ENCODE measurements at places on chromosomes 16 and 17.

DNA sequence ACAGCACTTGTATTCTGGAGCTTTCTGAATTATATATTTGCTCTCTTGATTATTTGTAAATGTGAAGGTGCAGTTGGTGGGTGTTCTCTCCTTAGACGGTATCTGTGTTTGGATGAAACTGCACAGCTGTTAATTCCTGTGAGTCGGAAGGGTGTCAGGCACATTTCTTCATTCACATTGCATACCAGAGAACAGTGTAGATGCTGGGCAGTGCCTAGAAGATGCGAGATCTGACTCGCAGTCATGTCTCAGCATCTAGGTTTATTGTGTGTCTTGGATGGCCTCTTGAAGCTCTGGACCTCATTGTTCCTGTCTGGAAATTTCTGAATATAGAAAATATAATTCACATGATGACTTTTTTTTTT lies 61.2 kb downstream of the CLEC16A start:
- DNase-seq: no peak
- peaks cover 3% of the 10 kb centered on the region for H3K36me3 ChIP-seq
- H3K27me3 ChIP-seq: no peaks in the 10 kb centered on the region
- H3K4me1 ChIP-seq: peaks cover 48% of the 10 kb centered on the region

DNA sequence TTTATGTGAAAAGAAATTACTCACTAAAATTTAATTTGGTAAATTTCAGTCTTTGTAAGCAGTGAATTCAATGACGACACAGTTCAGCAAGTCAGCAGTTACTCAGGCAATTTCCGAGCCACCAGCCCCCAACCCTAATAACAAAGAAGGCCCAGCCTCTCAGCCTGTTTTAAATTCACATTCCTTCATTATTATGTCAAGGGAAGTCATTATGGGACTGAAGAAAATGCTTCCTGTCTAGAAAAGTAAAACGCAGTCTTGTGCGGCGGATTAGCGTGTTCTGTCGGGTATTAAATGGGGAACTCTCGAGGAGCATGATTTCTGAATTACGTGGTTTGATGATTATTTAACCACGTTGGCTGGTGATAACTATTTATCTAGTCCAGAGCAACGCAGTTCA lies 177.6 kb downstream of the AIPL1 start:
- H3K4me3 ChIP-seq: no peak overlapping the region
- no peak overlapping the region for H3K27ac ChIP-seq
- no peak for DNase-seq
- H3K27me3 ChIP-seq: peaks cover 4% of the 10 kb centered on the region

DNA sequence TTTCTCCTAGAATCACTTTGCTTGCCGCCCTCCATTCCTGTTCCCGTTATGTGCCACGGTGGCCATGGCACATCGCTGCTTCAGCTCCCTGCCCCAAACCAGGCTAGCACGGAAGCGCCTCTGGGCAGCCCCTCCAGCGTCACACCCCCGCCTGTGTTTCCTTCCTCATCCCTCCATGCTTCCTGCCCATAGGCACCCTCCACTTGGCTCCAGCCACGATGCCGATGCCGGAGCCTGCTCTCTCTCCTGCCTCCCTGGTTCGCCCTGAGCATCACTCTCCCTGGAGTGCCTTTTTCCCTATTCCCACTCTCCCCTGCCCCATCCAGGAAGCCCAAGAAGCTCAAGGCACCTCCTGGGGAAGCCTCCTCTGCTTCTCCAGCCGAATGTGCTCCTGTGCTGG lies 3.2 kb upstream of the ARHGAP23 start:
- no peak overlapping the region for H3K4me3 ChIP-seq
- DNase-seq: no peak
- H3K36me3 ChIP-seq: no peaks in the 10 kb centered on the region
- no peak overlapping the region for H3K27ac ChIP-seq
- peaks cover 5% of the 10 kb centered on the region for H3K4me1 ChIP-seq

DNA sequence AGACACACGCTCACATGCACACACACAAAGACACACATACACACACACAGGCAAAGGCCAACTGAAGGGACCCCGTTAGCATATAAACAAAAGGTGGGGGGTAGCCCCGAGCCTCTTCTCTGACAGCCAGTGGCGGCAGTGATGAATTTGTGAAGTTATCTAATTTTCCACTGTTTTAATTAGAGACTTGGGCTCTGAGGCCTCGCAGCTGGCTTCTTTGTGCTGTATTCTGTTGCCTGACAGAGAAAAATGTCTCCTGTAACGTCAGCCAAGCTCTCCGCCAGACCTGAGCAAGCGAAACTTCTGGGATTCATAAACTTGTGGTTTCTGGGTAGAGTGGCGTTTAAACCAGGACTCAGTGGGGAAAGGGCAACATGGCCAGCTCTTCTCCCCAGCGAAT lies 113.9 kb upstream of the FOXF1 start:
- no peaks in the 10 kb centered on the region for H3K27me3 ChIP-seq
- H3K36me3 ChIP-seq: no peaks in the 10 kb centered on the region
- DNase-seq: no peak
- no peak overlapping the region for H3K27ac ChIP-seq

- H3K27me3 ChIP-seq: no peaks in the 10 kb centered on the region
- no peaks in the 10 kb centered on the region for H3K36me3 ChIP-seq
- peaks cover 74% of the 10 kb centered on the region for H3K4me1 ChIP-seq
- no peak for DNase-seq
Measured at GRCh38 chr16:56609463-56609921, 1.1 kb downstream of the MT2A start.

DNA sequence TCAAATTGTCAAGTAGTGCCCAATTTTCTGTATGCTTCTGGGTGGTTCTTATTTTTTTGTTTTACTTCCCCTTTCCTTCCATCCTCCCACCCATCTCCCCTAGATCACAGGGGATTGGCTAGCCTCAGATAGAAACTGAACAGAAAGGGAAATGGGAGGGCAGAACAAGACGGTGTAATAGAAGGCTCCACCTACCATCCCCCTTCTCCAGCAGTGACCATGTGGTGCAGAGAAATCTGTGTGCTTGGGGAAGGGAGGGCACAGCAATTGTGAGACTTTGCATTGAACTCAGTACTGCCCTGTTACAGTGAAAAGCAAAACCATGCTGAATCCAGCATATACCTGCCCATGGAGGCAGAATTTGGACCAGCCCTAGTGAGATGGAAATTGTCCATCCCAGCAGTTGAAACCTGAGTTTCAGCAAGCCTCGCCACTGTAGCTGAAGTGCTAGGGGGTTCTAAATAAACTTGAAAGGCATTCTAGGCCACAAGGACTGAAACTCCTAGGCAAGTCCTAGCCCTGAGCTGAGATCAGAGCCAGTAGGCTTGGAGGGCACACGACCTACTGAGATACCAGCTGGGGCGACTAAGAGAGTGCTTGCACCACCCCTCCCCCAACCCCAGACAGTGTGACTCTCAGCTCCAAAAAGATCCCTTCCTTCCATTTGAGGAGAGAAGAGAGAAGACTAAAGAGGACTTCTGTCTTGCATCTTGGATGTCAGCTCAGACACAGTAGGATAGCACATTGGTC lies 5.2 kb downstream of the SLFN11 start:
- H3K4me1 ChIP-seq: no peaks in the 10 kb centered on the region
- H3K27me3 ChIP-seq: peaks cover 24% of the 10 kb centered on the region
- H3K36me3 ChIP-seq: no peaks in the 10 kb centered on the region
- no peak overlapping the region for H3K4me3 ChIP-seq
- no peak overlapping the region for H3K27ac ChIP-seq

DNA sequence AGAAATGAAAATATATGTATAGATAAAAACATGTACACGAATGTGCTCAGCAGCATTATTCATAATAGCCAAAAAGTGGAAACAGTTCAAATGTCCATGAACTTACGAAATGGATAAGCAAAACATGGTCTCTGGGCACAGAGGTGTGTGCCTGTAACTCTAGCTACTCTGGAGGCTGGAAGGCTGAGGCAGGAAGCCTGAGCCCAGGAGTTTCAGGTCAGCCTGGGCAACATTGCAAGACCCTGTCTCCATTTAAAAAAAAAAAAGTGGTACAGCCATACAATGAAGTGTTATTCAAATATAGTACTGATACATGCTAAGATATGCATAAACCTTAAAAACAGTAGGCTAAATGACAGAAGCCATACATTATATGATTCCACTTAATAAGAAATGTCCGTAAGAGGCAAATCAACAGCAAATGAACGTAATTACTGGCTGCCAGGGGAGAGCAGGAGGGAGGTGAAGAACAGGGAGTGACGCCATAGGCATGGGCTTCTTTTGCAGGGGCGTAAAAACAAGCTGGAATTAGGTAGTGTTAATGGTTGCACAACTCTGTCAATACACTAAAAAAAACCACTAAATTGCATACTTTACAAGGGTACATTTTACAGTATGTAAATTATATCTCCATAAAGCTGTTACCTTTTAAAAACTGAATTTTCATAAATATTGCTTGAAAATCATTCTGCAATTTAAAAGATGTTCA lies 87.2 kb upstream of the PLEKHM1 start:
- H3K4me3 ChIP-seq: no peak overlapping the region
- H3K27ac ChIP-seq: no peak overlapping the region
- peaks cover 45% of the 10 kb centered on the region for H3K4me1 ChIP-seq
- no peak for DNase-seq

GRCh38 chr17:79356839-79357447 lies 253.9 kb downstream of the RBFOX3 start:
- H3K4me1 ChIP-seq: no peaks in the 10 kb centered on the region
- H3K27me3 ChIP-seq: peaks cover 23% of the 10 kb centered on the region
- no peaks in the 10 kb centered on the region for H3K36me3 ChIP-seq
- no peak overlapping the region for H3K27ac ChIP-seq

- H3K27me3 ChIP-seq: no peaks in the 10 kb centered on the region
- H3K4me1 ChIP-seq: no peaks in the 10 kb centered on the region
- no peak overlapping the region for H3K4me3 ChIP-seq
- no peak overlapping the region for H3K27ac ChIP-seq
- H3K36me3 ChIP-seq: peaks cover 63% of the 10 kb centered on the region
Measured at GRCh38 chr16:68685685-68686478, 40.8 kb downstream of the CDH3 start.

DNA sequence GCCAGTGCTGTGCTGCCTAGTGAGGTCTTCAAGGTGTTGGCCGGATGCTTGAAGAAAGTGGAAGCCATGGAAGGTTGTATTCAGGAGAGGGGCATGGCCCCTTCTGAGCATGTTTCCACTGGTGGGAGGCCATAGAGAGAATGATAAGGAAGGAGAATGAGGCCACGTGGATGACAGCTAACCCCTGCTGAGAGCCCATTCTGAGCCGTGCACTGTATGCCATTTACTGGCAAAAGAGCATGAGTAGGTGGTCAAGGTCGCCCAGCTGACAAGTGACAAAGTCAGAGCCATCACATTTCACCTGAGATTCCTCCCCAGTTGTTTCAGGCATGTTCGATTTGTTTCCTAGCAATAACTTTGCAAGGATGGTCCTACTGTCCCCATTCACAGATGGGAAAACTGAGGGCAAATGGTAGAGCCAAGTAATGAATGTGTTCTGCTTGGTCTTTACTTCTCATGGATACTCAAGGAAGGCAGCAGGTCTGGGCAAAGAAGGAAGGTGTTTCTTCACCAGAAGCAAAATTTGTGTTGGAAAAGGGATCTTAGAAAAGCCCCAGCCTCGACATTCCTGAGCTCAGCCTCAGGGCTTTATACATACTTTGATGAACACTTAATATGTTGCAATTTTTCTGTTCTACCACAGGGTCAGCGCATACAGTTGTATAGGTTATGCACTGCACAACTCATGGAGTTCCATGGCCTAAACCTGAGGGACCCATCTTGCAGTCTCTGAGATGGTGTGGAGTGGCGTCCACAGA lies 10.5 kb upstream of the NKD1 start:
- H3K36me3 ChIP-seq: no peaks in the 10 kb centered on the region
- no peaks in the 10 kb centered on the region for H3K27me3 ChIP-seq
- H3K27ac ChIP-seq: no peak overlapping the region
- DNase-seq: no peak

DNA sequence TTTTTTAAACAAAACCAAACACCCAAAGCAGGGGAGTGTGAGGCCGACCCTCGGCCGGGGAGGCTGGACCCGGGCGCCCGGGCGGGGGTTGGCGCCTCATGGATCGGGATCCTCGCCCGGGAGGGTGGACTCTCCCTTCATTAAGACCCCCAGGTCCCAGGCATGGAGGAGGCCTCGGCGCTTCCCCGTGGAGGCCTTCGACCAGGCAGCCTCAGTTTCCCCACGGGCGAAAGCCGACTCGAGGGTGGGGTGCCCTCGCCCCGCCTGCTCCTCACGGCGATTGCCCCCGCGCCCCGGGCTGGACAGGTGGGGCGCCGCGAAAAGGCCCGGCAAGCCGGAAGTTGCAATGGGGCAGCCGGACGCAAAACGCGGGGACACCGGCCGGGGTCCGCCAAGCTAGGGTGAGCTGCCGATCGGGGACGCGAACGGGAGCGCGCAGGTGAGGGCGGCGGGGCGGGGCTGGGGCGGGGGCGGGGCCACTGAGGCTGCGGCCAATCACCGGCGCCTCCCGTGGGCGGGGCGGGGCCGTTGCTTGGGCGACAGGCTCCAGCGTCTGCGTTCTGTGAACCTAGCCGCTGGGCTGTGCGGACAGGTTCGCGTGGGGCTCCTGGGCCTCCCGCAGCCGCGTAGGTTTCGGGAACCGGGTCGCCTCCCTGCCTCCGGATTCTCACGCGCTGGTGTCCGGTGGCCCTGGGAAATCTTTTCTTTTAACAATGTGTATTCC lies 6.0 kb upstream of the ZNF205 start:
- no peaks in the 10 kb centered on the region for H3K4me1 ChIP-seq
- no peaks in the 10 kb centered on the region for H3K36me3 ChIP-seq
- H3K27me3 ChIP-seq: no peaks in the 10 kb centered on the region
- DNase-seq: no peak
- H3K4me3 ChIP-seq: peak overlapping the region; percentile 61
- H3K27ac ChIP-seq: peak overlapping the region; percentile 23

DNA sequence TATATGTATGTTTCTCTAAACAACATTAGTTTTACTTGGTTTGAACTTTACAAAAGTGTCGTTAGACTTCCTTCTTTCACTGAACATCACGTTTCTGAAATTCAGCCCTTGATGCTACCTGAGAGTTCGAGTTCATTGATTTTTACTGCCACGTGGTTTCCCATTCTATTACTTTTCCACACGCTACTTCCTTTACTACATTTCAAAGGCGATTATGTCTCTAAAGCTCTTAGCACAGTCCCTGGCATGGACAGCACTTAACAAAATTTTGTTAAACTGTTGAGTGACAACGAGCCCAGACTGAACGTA lies 15.9 kb upstream of the ARHGAP17 start:
- peaks cover 8% of the 10 kb centered on the region for H3K4me1 ChIP-seq
- H3K36me3 ChIP-seq: no peaks in the 10 kb centered on the region
- no peaks in the 10 kb centered on the region for H3K27me3 ChIP-seq
- no peak overlapping the region for H3K4me3 ChIP-seq
- DNase-seq: no peak

- no peak overlapping the region for H3K4me3 ChIP-seq
- H3K4me1 ChIP-seq: no peaks in the 10 kb centered on the region
- H3K36me3 ChIP-seq: peaks cover 3% of the 10 kb centered on the region
- H3K27me3 ChIP-seq: no peaks in the 10 kb centered on the region
- DNase-seq: no peak
- H3K27ac ChIP-seq: no peak overlapping the region
Measured at GRCh38 chr17:54941285-54941684, 27.2 kb downstream of the COX11 start.

GRCh38 chr16:54447576-54448440 lies 161.2 kb upstream of the IRX3 start:
- no peaks in the 10 kb centered on the region for H3K27me3 ChIP-seq
- H3K4me1 ChIP-seq: peaks cover 25% of the 10 kb centered on the region
- no peaks in the 10 kb centered on the region for H3K36me3 ChIP-seq
- no peak overlapping the region for H3K4me3 ChIP-seq
- DNase-seq: peak; percentile 32

GRCh38 chr17:81409190-81409935 lies 14.1 kb downstream of the BAHCC1 start:
- H3K4me3 ChIP-seq: no peak overlapping the region
- no peaks in the 10 kb centered on the region for H3K36me3 ChIP-seq
- no peak for DNase-seq
- no peaks in the 10 kb centered on the region for H3K27me3 ChIP-seq
- H3K27ac ChIP-seq: no peak overlapping the region
- peaks cover 17% of the 10 kb centered on the region for H3K4me1 ChIP-seq

All from keratinocyte (primary cell).